T-helper 22 cell (primary cell): ENCODE measurements at places on chromosomes 5 and 9.

- DNase-seq, result no peak
Observed at GRCh38 chr9:37542895-37543294, 33.3 kb downstream of the FBXO10 start.

- no peak for DNase-seq
Observed at GRCh38 chr9:110103257-110103656, 104.7 kb downstream of the C9orf152 start.

- DNase-seq, result no peak
Observed at GRCh38 chr5:84260140-84260539, 124.5 kb downstream of the EDIL3 start.

DNA sequence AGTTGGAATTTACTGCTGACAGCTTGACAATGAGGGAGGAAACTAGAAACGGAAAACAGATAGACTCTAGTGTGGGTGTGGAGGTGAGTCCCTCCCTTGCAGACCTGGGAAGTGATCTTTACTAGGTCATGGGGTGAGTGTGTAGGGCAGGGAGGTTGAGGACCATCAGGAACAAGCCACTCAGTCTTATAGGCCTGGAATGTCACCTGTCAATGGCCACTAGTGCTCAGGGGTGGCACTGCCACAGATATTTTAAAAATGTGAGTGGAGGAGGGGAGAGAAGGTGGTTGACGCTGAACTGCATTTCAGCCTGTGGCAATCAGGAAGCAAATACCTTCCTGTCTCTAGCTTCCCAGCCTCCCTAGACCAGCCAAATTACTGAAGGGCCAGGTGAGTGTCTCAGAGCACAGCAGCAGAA lies 9.0 kb downstream of the OR2S2 start:
- DNase-seq, result no peak

- DNase-seq, result no peak
Observed at GRCh38 chr5:8098081-8098480, 229.1 kb downstream of the MTRR start.

- DNase-seq, result no peak
Observed at GRCh38 chr9:109198736-109199382, 31.8 kb upstream of the FRRS1L start.

- DNase-seq, result no peak
Observed at GRCh38 chr9:106880863-106881262, 17.9 kb downstream of the ZNF462 start.

GRCh38 chr9:18228101-18228500 lies 245.9 kb upstream of the ADAMTSL1 start:
- no peak for DNase-seq

DNA sequence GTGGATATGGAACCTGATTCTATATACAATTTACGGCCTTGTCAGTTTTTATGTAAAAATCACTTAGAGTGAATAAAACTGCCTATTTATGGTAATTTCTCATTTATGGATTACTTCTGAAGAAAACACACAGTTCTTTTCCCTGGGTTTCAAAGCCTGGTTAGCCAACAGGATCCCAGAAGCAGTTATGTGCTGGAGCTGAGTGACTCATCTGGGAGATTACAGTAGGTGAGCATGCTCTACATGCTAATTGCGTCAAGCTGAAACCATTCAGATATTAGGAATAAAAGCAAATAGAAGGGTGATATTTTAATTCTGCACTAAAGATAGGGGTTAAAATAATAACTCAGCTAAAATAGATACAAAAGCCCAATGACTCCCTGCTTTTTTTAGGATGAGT lies 47.8 kb downstream of the PDE4D start:
- DNase-seq, result no peak

DNA sequence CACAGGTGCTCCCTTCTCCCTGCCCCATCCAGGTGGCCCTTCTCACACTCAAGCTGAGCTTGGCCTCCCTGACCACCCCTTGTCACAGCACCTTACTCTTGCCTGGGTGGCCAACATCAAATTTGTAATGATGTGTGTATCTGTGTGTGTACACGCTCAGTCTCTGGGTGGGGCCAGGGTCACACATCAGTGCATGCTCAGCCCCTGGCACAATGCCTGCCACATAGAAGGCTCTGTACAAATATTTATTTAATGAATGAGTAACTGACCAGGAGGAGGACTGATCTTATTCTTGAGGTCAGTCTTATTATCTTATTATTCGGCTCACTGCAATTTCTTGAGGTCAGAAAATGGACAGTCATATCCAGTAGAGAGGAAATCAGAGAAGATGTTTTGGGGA lies 41.3 kb upstream of the HAND1 start:
- no peak for DNase-seq

- DNase-seq, result no peak
Observed at GRCh38 chr5:95727764-95728191, 3.4 kb upstream of the RHOBTB3 start.

- DNase-seq, result no peak
Observed at GRCh38 chr9:31587146-31587545, 797.3 kb upstream of the ACO1 start.

DNA sequence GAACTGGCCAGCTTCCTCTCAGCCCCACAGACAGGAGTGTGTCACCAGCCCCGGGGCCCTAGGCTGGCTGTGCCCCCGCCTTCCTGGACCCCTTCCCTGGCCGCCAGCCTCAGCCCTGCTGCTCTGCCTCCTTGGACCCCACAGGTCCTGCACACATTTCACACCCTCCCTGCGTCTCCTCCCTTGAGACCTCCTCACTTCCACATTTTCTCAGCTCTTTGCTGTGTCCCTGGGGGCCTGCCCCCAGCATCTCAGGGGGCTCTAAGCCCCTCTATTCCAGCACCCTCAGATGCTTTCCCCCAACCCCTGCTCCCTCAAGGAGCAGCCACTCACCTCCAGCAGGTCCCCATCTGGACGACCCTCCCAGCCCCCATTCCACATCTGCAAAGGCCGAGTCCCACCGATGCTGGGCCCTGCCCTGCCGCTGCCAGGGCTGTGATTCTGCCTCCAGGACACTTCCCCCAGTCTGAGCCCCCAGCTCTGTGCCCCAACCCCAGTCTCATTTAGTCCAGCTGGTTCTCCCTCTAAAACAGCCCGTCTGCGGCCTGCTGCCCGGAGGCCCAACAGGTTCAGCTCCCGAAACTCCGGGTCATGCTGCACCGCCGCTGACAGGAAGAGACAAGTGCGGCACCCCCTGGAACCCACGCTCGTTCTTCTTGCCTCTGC lies 4.2 kb downstream of the SLC34A3 start:
- DNase-seq, result no peak

DNA sequence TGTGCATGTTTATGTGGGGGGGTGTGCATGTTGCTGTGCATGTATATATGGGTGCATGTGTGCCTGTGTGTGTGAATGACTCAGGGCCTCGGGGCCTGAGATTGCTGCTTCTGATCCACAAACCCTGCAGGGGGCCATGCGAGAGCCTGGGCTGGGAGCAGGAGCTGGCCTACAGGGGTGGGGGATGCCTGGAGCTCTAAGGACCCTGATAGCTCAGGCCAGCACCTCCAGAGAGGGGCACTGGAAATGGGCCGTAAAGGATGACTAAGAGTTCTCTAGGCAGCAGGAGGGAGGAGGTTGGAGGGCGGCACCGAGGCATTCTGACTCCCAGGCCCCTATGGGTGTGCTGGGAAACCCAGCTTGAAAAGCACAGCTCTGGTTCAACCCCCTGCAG lies 6.9 kb upstream of the UBAC1 start:
- no peak for DNase-seq

GRCh38 chr9:14670718-14671117 lies 22.5 kb downstream of the ZDHHC21 start:
- DNase-seq, result no peak

DNA sequence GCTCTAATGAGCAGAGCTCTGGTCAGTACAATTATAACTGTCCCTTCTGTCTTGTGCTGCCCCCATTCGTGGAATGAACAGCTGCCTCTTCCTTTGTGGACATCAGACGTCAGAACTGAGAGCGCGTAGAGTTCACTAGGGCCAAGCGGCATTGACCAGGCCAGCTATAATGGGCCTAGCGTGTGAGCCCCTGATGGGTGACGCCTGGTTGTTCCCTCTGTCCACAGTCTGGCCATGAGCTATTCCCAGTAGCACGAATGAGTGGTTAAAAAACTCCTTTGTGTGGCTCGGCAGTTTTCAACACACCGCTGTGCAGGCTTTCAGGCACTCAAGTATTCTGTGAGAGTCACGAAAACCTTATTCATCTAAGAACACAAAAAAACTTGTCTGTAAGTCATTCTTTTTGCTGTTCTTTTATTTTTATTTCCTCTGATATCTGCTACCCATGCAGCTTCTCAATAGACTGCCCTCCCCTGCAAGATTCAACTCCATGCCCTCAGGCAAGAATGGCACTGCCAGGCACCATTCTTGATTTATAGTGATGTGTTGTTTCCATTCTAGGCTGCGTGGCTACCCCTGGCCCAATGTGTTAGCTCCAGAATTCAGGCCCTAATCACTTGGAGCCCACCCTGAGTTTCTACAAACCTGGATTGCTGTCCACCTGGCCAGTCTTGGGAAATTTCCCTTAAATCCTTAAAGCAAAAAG lies 52.5 kb downstream of the ANKDD1B start:
- DNase-seq, result no peak

DNA sequence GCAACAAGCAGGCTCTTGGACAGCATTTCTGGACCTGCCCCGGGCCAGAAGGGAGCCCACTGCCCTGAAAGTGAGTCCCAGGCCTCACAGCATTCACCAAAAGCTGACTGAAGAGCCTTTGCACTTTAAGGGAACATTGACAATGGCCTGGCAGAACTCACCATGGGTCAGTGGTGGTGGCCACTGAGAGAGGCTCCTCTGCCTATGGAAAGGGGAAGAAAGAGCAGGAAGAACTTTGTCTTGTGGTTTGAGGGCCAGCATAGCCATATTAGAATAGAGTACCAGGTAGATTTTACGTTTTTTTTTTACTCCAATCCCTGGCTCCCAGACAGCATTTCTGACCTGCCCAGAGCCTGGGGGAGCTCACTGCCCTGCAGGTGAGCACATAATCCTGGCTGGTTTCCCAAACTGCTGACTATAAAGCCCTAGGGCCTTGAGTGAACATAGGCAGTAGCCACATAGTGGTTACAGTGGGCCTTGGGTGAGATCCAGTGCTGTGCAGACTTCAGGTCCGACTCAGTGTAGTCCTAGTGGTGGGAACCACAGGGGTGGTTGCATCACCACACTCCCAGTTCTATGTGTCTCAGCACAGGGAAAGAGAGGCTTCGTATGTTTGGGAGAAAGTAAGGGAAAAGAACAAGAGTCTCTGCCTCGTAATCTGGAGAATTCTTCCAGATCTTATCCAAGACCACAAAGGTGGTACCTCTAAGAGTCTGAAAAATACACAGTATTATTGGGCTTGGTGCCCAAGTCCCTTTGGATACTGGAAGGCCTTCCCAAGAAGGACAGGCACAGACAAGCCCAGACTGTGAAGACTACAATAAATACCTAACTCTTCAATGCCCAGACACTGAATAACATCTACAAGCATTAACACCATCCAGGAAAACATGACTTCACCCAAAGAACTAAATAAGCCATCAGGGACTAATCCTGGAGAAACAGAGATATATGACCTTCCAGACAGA lies 89.5 kb downstream of the TSSK1B start:
- DNase-seq, result no peak

DNA sequence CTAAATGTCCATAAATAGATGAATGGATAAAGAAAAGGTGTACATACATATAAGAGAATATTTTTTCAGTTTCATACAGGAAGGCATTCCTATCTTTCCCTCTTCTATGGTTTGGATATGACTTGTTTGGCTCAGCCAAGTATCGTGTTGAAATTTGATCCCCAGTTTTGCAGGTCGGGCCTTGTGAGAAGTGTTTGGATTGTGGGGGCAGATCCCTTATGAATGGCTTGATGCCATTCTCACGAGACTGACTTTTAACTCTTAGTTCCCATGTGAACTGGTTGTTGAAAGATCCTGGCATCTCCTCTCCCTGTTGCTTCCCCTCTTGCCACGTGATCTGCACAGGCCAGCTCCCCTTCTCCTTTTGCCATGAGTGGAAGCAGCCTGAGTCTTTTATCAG lies 421.1 kb upstream of the FTMT start:
- no peak for DNase-seq

DNA sequence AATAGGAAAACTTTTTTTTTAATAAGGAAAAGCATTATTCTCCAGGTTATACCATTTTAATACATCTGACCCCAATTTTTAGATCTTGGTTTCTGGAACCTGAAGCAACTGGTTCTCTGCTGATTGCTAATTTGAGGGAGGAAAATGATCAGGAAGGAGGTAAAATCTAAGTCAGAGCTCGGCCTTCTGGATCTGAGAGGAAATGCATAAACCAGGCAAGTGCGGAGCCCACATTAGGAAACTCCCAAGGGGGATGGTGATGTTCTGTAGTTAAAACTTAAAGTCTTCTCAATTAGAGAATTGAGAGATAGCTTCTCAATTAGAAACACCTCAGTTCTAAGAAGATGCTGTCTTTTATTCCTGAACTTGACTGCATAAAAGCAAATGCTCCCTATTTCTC lies 113.5 kb downstream of the TSSK1B start:
- no peak for DNase-seq

DNA sequence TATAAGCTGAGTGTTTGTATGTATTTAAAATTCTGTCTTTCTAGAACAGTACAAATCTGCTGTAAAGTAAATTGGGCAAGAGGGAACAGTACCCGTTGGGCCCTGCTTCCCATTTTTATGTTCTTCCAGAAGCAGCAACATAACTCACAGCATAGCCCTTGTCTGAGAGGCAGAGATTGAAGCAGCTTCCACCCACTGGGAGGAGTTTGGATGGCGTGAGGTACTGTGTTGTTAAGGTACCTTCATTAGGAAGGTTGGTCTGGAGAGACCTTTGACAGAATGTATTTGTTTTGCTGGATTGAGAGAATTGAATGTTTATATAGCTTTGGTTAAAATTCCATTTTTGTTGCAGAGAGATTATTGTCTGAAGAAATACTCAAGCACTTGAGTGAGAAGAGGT lies 24.8 kb downstream of the RAI14 start:
- DNase-seq, result no peak

GRCh38 chr5:167786871-167787578 lies 504.4 kb upstream of the WWC1 start:
- no peak for DNase-seq

DNA sequence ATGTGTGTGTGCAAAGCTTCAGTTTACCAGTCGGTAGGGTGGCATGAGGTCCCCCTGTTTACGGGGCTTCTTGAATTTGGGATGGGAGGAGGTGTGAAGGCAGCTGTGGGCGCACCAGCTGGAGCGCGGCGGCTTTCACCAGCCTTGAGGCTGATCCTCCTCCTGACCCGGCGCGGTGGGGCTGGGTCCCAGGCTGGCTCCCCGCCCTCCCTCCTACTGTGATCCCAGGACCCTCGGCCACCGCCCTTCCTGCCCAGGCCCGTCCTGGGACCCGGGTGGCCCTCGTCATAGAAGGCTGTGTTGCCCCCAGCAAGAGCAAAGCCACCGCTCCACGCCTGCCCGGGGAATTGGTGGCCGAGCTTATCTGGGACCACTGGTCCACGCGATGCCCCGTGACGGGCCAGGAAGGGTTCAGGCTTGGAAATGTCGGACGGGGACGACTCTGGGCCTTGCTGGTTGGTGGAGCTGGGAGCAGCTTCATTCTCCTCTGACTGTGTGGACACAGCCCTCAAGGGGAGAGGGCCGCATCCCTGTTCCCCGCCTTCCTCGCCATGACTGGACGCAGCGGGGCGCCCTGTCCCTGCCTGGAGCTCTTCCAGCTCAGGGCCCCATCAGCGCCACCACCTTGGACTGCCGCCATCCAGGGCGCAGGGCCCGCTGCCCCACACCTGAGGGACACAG lies 271.1 kb upstream of the IRX1 start:
- no peak for DNase-seq

- no peak for DNase-seq
Observed at GRCh38 chr9:86407022-86407421, 52.8 kb upstream of the TUT7 start.
